ENCODE measurements at places on chromosomes 1 and 21.

GRCh38 chr1:110645821-110646735 lies 28.7 kb downstream of the KCNA3 start:
- DNase-seq, result no peak

- DNase-seq, result peak; percentile 60
These were observed 1.2 kb downstream of the DHRS3 start for GRCh38 chr1:12616709-12617373.

DNA sequence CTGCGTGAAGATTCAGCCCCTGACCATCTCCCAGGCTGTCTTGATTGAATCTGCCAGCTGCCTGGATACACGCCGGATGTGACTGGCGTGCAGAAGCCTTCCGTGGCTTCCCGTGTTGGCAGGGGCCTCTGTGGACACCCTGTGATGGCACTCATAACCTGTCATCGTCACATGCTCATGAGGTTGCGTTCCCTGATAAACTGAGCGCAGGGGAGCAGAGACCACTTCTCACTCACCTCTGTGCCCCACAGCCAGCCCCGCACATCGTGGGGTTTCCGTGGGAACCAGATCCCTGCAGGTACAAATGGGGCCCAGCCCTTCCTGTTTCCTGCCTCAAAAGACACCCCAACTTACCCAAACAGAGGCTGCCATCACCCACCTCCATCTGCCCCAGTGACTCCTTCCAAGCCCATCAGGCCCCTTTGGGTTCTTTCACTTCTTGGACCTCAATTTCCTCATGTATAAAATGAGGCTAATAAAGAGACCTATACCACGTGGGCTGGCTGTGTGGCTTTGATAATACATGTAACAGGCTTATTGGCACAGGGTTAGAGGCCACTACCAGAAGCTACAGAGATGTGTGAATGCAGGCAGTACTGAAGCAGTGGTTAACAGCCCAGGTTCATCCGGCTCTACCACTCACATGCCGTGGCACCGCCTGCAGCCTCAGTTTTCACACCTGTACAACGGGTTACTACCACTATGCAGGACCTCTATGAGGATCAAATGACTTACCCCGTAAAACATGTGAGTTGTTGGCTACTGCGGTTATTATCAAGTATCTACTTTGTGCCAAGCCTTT lies 23.6 kb downstream of the HTR6 start:
- DNase-seq, result peak; percentile 51

DNA sequence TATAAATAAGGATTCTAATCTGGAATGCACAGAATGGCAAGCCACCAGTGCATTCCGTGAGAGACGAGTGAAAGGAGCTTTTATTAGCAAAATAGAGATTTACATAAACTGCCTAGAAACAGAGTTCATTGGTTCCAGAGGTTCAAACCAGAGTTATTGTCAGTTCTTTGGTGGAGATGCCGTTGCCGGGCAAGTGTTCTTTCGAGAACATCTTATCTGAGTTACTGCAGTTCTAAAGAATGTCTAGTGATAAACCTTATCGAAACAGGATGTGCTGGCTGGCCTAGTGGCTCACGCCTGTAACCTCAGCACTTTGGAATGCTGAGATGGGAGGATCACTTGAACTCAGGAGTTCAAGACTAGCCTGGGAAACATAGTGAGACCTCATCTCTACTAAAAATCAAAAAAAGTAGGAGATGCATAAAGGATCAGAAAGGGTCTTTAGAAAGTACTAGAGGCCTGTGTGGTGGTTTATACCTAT lies 19.9 kb upstream of the EVI5 start:
- peak; percentile 12 for DNase-seq

DNA sequence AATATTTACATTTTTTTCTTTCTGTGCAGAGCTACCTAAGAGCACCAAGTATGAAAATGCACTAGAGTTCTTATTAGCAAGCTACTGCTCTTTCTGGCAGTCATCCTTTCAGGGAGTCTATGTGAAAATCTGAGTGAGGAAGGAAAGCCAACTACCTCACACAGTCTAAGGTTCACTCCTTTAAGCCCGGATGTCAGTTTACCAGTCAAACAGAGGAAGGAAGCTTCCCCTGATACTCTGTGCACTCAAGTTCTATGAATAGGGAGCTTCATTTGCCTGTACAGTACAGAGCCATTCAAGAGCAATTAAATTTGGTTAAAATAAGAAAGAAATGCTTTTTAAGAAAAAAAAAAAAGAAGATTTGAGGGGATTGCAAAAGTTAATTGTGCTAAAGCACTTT lies 6.9 kb downstream of the COL11A1 start:
- no peak for DNase-seq

GRCh38 chr1:109901524-109902145 lies 9.0 kb upstream of the CSF1 start:
- peak; percentile 63 for DNase-seq

- DNase-seq, result no peak
These were observed 26.4 kb downstream of the FOXO6 start for GRCh38 chr1:41387667-41388091.

- no peak for DNase-seq
These were observed 13.9 kb upstream of the ZBTB17 start for GRCh38 chr1:15989776-15990175.

- no peak for DNase-seq
These were observed 65.4 kb downstream of the UBIAD1 start for GRCh38 chr1:11338284-11338924.
